ENCODE measurements at places on chromosomes 4 and X.

DNA sequence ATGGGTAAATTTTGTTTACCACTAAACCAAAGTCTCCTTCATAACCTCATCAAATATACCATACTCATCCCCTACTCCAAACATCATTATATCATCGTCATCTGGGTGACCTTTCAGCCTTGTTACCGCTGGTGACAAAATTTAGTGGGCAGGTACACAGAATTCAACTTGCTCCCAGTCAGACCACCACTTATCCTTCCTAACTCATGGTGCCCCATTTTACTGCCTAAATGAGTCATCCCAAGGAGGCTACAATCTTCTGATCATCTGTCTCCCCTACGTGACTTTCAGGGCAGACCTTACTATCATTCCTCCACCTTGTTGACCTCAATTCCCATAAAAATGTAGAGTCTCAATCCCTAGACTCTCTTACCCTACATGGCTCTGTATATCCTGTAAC is 49.6 kb downstream of the DCHS2 start:
- no peak for DNase-seq

- no peak for DNase-seq
Measured at GRCh38 chr4:185120631-185120946, 22.5 kb upstream of the SLC25A4 start.

DNA sequence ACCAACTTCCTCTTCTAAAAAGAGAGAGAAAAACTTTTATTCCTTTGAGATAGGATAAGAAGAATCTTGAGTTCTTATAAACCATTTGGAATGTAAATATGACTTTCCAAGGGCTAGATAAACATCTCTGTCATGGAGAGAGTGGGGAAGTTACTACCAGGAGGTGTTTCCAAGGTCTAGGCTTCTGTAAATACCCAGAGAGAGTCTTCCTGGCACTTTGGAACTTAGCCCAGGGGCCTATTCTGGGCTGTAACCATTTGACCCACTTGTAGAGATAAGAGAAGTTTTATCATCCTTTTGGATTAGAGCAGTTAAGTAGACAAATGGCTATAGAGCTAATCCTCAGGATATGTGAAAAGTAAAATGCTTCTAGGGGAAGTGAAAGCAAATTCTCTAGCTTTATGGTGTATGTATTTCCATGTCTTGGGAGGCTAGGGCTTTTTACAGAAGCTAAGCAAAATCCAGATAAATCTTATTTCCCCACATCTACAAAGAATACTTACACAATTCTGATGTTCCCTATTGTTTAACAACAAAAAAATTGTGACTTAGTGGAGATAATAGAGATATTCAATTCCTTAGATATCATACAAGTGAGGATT is 51.1 kb downstream of the MCUB start:
- DNase-seq: no peak

DNA sequence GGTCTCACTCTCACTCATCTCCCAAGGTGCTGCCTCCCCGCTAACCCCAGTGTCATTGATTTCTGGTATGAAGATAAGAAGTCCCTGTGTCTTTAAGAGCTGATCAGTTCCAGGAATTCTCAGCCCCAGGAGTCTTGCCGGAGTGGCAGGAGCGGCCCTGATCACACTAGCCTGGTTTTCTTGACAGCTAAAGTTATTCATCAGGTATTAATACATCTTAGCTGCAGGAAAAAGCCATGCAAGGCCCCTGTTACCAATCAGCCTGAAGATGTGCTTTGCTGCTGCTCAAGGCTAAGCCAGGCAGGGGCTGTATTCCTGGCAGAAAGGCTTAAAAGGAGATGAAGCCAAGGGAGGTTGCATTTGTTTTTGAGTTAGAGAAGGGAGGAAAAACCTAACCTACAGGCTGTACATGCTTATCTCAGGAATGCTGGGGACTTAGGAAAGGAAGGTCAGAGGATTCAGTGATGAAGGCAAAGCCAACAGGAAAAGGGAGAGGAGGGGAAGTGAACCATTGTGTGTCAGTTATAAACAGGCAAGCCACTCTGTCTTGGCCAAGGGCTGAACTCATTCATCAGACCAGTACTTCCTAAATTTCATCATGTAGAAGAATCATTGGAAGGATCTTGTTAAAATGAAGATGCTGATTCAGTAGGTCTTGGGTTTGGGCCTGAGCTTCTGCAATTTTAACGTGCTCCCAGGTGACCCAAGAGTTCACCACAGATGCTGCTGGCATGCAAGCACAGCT is 8.6 kb downstream of the SRPX start:
- DNase-seq: no peak

- no peak for DNase-seq
Measured at GRCh38 chr4:89001647-89002445, 55.1 kb downstream of the FAM13A start.

DNA sequence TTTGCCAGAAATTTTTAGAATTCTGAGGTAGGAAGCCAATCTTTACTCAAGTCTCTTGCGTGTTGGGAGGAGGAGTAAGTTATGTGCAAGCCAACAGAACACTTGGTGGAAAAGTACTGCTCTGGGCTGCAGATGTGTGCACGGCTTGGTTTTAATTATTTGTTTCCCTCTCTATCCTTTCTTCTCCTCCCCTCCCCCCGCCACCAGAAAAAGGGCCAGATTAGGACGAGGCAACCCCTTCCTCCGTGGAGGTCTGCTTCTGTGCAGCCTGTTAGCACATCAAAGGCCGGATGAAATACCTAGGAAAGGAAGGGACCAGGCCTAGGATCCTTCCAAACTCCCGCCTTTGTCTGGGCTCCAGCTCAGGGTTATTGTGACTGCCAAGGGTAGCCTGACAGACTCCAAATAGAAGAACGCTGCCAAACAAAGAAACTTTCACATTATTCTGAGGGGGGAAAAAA is 1.0 kb upstream of the PGRMC1 start:
- DNase-seq: no peak

GRCh38 chr4:110613745-110614144 is 9.1 kb downstream of the PITX2 start:
- DNase-seq: no peak

DNA sequence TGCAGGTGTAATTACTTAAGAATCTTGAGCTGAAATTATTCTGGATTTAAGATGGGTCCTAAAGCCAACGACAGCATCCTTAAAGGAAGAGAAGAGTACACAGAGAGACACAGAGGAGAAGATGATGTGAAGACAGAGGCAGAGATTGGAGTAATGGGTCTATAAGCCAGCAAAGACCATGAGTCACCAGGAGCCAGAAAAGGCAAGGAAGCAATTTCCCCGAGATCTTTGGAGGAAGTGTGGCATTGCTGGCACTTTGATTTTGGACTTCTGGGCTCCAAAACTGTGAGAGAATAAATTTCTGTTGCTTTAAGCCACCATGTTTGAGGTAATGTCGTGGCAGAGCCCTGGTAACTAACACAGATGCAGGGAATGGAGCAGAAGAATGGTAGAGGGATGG is 32.4 kb upstream of the LGI2 start:
- DNase-seq: no peak

DNA sequence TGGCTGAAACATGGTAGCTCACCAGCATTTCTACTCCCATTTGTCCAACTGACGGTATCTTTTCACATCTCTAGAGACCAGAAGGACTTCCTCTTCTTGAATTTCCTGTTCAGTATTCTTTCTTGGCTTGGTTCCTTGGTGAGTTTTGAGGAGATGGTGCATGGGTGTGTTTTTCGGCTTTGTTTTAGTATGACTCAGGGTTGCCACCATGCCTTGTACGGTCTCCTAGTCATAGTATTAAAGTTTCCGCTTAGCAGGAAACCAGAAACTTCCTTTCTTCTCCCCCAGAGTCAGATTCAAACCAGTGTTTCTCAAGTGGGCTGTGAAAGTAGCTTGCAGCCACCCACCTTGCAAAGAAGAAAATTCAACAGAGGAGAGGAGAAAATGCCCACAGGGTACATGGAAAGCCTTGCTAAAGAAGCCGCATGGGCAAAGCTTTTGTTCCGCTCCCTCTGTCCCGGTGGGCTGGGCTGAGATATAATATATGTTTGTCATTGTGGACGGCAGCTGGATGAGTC is 5.7 kb downstream of the CD99 start:
- DNase-seq: peak; percentile 35

GRCh38 chrX:47171996-47172395 is 21.6 kb upstream of the UBA1 start:
- DNase-seq: no peak

GRCh38 chr4:41029098-41029497 is 185.2 kb downstream of the APBB2 start:
- DNase-seq: no peak

DNA sequence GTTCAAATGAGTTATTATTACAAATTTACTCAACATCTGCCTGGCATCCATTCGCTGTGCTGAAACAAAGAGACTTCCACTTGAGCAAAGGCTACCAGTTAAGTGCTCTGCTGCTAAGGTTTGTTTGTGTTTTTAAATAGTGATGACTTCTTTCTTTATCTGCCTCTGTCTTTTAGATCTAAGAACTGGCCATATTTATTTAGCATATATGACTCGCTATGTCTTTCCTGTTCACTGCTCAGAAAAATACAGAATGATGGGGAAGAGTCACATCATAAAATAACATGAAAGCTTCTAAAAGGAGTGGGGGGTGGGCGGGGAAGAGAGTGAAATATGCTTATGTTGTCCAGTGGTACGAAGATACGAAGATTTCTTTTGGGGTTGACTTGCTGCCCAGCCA is 322.2 kb downstream of the GPAT3 start:
- DNase-seq: peak; percentile 11

DNA sequence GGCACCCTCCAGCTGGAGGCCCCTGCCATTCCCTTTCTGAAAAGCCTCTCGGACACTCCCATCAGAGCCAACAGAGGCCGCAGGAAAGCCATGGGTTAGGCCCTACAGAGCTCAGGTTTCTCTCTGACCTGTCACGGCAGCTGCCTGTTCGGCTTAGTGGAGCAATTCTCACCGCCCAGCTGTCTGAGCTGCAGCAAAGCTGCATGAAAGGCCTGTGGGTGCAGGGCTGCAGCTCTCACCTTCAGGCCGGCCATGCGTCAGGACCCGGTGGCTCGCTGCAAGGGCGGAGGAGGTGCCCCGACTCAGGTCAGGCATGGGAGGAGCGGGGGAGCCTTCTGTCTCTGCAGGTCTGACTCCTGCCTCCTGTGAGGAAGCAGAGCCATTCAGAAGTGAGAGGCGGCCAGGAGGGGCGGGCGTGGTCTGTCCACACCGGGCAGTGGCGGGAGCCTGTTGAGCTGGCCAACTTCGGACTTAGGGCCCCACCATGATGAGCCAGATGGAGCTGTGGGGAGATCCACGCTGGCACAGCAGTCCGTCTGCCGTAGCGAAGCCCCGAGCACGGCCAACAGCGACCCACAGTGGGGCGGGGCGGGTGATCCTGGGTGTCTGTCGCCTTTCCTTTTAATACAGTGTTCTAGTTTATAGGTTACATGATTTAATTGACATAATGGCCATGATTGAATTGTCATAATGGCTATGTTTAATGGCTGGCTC is 23.4 kb downstream of the PDE6B start:
- no peak for DNase-seq

DNA sequence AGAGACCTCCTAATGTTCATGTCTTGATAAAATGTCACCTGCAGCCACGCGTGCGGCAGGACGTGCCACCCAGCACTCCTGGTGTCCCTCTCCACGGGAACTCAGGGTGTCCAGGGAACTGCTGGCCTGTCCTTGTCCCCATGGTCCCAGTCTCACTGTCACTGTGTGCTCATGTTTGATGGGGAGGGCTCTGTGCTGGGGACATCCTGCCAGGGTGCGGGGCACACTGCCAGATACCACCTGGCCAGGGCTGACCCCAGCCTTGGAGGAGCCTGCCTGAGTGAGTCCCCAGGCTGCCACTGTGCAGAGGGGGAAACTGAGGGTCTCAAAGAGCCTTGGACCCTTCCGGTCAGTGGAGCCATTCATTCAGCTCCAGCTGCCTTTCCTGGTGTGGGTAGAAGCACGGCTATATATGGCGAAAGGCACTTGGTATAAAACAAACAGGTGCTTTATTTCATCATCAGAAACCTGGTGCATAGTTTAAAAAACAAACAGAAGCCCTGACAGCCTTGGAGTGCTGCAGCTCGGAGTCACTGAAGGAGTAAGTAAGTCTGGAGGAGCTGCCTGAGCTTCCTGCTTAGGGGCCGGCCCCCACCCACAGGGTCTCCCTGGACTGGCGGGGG is 33.0 kb downstream of the NOP14 start:
- no peak for DNase-seq
